ENCODE measurements at places on chromosomes 1 and 21. TPM values are rescaled to one million over a fixed set of nuclear protein-coding genes. Genes with fewer than 3 reads are reported as not detected.

The LCE1E gene
- not detected for total RNA-seq

The ETNK2 gene
- total RNA-seq = not detected

DNA sequence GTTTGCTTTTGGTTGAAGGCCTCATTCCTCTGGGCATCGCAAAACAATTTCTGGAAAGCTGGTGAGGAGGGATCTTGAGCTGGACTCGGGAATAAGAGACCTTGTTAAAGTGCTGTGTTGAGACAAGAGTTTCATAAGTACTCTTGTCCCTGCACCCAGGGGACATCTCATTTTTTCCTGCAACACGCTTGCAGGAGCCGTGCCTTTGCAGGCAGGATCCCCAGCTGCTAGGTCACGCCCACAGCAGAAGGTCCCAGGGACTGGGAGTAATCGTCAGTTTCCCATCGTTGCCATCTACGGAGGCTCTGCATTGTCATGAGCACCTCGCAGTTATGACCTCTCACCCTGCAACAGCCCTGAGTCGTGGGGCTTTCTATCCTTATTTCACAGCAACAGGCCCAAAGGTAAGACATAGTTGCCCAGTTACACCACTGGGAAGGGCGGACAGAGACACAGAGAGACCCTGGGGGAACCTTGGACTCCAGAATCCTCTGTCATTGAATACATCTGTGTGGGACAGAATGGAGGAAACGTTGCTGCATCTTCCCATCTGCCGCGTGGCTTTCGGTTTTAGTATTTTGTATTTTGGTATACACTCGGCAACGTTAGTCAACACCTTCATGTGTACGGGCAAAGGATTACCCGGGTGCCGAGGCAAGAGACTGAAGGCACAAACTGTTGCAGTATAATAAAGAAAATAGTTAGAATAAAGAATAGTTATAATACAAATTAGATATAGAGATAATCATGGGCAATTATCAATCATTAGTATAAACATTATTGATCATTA lies 60.4 kb upstream of the DMRTB1 start:
- H3K4me3 ChIP-seq = no peak overlapping the region
- H3K27ac ChIP-seq = no peak overlapping the region
- DNase-seq = no peak
- H3K27me3 ChIP-seq = no peaks in the 10 kb centered on the region
- H3K4me1 ChIP-seq = no peaks in the 10 kb centered on the region

- no peak overlapping the region for H3K4me3 ChIP-seq
- no peak for DNase-seq
- H3K4me1 ChIP-seq = peaks cover 24% of the 10 kb centered on the region
These were observed 3.7 kb upstream of the JAM2 start for GRCh38 chr21:25635310-25635709.

The ADAMTS4 gene
- total RNA-seq = 0.38 TPM

- H3K4me1 ChIP-seq = no peaks in the 10 kb centered on the region
- no peak for DNase-seq
- no peaks in the 10 kb centered on the region for H3K36me3 ChIP-seq
- no peaks in the 10 kb centered on the region for H3K27me3 ChIP-seq
- no peak overlapping the region for H3K27ac ChIP-seq
These were observed 43.8 kb downstream of the FAM78B start for GRCh38 chr1:166122873-166123466.

The COL8A2 gene
- total RNA-seq = not detected

GRCh38 chr1:222326006-222326709 lies 221.7 kb downstream of the HHIPL2 start:
- H3K4me1 ChIP-seq = no peaks in the 10 kb centered on the region
- DNase-seq = no peak
- H3K27ac ChIP-seq = no peak overlapping the region
- H3K4me3 ChIP-seq = no peak overlapping the region
- H3K27me3 ChIP-seq = no peaks in the 10 kb centered on the region

DNA sequence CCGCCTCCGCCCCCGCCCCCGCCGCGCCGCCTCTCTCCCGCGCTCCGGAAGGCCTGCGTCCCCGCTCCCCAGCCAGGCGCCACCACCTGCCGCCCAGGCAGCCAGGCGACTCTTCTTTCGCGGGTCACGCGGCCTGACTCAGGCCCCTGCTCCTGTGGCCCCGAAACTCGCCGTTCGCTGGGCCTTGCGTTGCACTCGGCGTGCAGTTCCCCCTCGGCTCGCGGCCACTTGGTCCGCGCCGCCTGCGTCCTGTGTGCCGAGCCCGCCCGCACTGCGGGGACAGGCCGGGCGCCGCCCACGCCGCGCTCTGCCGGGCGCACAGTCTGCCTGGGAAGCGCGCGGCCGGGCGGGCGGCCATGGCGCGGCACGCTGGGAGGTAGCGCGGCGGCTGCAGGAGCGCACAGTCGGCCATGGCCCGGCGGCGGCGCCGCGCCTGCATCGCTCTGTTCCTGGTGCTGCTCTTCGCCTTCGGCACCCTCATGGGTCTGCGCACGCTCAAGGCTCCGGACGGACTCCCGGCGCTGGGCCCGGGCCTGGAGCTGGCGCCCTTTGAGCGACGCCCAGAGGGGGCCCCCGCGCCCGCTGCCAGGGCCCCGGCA lies at the start of gene MANEAL:
MANEAL (plus strand) TSS at position 75 of the 599 bp plus-strand sequence; CDS start at position 411, 336 bp downstream.
- H3K27me3 ChIP-seq = peaks cover 36% of the 10 kb centered on the region
- no peak within 1 kb of the TSS for H3K27ac ChIP-seq
- no peaks in the 10 kb centered on the region for H3K36me3 ChIP-seq
- peak; percentile 46 for DNase-seq
- peak within 1 kb of the TSS; percentile 55 for H3K4me3 ChIP-seq
- peaks cover 22% of the 10 kb centered on the region for H3K4me1 ChIP-seq

DNA sequence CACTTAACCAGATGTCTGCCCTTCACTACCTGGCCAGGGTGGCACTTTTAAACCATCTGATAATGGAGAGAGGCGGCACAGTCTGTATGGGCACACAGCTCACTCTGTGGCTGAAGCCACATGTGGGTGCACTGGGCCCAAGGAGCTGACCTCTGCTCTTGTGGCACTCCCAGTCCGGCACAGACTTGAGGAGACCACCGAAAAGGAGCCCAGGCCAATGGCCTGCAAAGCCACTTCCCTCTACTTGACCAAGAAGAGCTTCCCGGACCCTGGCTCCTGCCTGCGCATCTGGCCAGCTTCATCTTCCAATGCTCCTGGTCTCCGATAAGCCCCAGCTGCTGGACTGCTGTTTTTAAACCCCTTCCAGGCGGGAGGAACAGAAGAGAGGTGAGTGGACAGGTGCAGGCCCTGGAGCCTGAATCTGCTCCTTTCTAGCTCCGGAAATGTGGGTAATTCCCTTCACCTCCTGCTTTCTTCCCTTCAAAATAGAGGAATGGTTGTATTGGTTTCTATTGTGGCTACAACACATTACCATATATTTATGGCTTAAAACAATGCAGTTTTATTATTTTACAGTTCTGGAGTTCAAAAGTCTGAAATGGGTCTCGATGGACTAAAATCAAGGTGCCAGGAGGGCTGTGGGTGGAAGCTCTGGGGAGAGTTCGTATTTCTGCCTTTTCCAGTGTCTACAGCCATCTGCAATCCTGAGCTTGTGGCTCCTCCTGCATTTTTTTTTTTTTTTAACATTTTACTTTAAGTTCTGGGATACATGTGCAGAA lies 11.6 kb downstream of the GNG4 start:
- H3K4me1 ChIP-seq = peaks cover 22% of the 10 kb centered on the region
- H3K36me3 ChIP-seq = no peaks in the 10 kb centered on the region
- H3K27ac ChIP-seq = no peak overlapping the region
- no peak for DNase-seq

GRCh38 chr1:87897481-87897880 lies 568.8 kb downstream of the LMO4 start:
- no peak for DNase-seq
- no peak overlapping the region for H3K4me3 ChIP-seq
- peaks cover 6% of the 10 kb centered on the region for H3K27me3 ChIP-seq
- H3K27ac ChIP-seq = no peak overlapping the region
- H3K4me1 ChIP-seq = no peaks in the 10 kb centered on the region

The MPL gene
- total RNA-seq = not detected

The IQGAP3 gene
- 31.3 TPM for total RNA-seq

DNA sequence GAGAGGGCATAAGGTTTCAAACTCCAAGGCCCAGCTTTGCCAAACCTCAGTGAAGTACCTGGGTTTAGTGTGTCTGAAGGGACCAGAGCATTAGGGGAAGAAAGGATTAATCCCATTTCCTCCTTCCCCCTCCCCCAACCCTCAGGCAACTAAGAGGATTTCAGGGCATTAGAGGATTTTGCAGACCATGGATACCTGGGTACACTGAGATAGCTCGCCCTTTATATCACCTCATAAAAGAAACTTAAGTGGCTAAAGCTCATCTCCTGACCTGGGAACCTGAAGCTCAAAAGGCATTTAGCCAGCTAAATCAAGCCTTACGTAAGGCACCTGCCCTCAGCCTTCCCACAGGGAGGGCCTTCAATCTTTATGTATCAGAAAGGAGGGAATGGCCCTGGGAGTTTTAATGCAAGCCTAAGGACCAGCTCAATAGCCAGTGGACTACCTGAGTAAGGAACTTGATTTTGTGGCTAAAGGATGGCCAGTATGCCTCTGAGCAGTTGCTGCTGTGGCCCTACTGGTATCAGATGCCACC lies 26.4 kb upstream of the SMYD3 start:
- H3K4me3 ChIP-seq = no peak overlapping the region
- no peaks in the 10 kb centered on the region for H3K27me3 ChIP-seq
- peaks cover 7% of the 10 kb centered on the region for H3K36me3 ChIP-seq
- peaks cover under 1% of the 10 kb centered on the region for H3K4me1 ChIP-seq

The PTPRU gene
- 0.47 TPM for total RNA-seq

Measured in activated CD8-positive, alpha-beta memory T cell treated with anti-CD3 and anti-CD28 coated beads, Interleukin-2, amount 10 ng/mL, durations not matched to agents 7 days and 5 days (primary cell).